ENCODE measurements at places on chromosomes 7 and 10.

DNA sequence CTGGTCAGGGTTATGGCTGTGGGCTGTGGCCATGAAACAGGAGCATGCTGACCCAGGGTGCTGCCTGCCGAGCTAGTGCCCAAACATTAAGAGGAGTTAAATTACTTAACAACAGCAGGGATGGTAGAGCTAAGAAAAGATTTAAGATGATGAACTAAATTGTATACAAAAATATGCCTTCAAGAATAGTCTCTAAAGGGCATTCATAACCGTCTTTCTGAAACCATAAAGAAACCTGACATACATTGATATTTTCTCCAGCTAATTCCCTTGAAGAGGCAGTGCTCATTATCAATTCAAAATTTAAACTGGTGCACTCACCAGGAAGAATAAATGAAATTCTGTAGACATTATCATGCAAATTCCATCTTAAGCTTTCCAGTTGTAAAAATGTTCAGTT lies 265.8 kb upstream of the TAC1 start:
- DNase-seq = no peak

GRCh38 chr10:1156921-1157614 lies 100.9 kb downstream of the WDR37 start:
- no peak for DNase-seq

- peak; percentile 78 for DNase-seq
Observed at GRCh38 chr10:6918305-6918704, 338.2 kb upstream of the PRKCQ start.

GRCh38 chr7:150716368-150716767 lies at the start of gene GIMAP1:
Gene GIMAP1 (plus strand): TSS chr7:150716613. CDS start chr7:150719048, 2,435 bp downstream.
- peak; percentile 59 for DNase-seq

GRCh38 chr10:132001238-132001972 lies 19.7 kb upstream of the BNIP3 start:
- DNase-seq = no peak

GRCh38 chr7:22935269-22935668 lies 78.7 kb downstream of the HYCC1 start:
- no peak for DNase-seq

Data from CD8-positive, alpha-beta T cell (primary cell).